ENCODE measurements at places on chromosomes 1 and 21.

- DNase-seq, result no peak
These were observed 176.2 kb downstream of the PCP4 start for GRCh38 chr21:40043423-40043822.

DNA sequence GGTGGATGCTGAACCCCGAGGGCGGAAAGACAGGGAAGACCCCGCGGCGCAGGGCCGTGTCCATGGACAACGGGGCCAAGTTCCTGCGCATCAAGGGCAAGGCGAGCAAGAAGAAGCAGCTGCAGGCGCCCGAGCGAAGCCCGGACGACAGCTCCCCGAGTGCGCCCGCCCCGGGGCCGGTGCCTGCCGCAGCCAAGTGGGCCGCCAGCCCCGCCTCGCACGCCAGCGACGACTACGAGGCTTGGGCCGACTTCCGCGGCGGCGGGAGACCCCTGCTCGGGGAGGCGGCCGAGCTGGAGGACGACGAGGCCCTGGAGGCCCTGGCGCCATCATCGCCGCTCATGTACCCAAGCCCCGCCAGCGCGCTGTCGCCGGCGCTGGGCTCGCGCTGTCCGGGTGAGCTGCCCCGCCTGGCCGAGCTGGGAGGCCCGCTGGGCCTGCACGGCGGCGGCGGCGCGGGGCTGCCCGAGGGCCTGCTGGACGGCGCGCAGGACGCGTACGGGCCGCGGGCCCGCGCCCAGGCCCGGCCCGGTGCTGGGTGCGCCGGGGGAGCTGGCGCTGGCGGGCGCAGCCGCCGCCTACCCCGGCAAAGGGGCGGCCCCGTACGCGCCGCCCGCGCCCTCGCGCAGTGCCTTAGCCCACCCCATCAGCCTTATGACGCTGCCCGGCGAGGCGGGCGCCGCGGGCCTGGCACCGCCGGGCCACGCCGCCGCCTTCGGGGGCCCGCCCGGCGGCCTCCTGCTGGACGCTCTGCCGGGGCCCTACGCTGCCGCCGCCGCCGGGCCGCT is 20.7 kb downstream of the FOXO6 start:
- DNase-seq, result peak; percentile 62

DNA sequence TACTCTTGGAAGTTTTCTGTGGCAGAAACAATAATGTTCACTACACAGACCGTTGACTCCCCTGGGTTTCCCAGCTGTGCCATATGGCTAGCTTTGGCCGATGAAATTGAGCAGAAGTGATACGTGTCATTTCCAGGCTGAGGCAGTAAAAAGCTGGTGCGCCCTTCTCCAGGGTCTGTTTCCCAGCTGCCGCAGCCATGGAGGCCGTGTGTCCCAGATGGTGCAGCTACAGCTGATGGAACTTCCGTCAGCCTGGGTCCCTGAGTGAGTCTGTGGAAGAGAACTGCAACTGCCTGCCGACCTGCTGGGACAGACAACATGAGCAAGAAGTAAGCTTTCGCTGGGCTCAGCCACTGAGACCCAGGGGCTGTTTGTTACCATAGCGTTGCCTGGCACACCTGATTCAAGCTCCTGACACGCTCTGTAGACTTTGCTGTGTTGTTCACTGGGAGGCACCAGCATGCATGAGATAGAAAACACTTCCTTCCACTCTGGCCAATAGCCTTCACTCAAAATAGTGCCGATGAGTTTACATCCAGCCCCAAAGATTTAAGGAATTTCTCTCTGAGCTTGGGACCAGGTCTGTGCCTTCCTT is 116.3 kb upstream of the SLC25A33 start:
- no peak for DNase-seq

GRCh38 chr1:26288311-26288941 is 8.5 kb downstream of the SH3BGRL3 start:
- peak; percentile 55 for DNase-seq

GRCh38 chr21:33685613-33686197 is 43.4 kb downstream of the ITSN1 start:
- no peak for DNase-seq

DNA sequence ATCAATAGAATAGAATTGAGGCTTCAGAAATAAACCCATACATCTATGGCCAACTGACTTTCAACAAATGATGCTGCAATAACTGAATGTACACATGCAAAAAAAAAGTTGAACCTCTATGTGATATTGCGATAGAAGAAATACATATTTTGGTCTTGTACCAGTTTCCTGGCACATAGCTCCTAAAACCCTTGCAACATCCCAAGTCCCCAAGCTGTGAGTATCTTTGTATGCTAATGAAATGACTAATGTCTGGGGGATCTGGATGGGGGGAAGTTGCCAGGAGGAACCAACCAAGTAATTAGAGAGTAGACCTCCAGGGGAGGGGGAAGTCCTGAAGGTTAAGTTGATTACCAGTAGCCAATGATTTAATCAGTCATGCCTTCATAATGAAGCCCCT is 24.4 kb downstream of the BLZF1 start:
- no peak for DNase-seq

DNA sequence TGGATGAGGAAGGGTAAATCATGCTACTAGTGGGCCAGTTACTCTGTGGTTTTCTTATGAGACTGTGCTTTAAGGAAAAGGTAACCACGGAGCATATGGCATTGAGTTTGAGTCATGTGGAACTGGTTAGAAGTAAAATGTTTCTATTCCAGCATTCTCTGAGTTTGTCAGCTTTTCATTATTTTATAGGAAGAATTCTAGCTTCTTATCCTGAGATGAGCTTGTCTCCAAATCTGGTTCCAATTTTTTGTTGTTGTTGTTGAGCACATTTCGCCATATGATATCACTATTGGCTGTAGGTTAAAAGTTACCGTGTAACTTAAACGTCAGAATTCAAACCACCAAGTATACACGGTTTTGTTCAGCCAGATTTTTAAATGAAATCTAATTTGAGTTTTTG is 69.9 kb downstream of the ATF6 start:
- no peak for DNase-seq

- no peak for DNase-seq
These were observed 158.2 kb downstream of the PBX1 start for GRCh38 chr1:164716992-164717703.

DNA sequence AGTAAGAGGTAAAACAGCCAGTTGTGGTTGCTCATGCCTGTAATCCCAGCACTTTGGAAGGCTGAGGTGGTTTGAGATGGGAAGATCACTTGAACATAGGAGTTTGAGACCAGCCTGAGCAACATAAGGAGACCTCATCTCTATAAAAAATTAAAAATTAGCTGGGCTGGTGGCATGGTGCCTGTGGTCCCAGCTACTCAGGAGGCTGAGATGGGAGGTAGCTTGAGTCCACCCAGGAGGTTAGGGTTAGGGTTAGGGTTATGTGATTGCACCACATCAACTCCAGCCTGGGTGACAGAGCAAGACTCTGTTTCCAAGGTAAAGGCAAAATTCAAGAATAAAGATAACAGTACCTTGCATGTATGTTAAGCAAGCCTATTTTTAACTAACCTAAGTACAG is 3.5 kb downstream of the SAMSN1 start:
- no peak for DNase-seq

DNA sequence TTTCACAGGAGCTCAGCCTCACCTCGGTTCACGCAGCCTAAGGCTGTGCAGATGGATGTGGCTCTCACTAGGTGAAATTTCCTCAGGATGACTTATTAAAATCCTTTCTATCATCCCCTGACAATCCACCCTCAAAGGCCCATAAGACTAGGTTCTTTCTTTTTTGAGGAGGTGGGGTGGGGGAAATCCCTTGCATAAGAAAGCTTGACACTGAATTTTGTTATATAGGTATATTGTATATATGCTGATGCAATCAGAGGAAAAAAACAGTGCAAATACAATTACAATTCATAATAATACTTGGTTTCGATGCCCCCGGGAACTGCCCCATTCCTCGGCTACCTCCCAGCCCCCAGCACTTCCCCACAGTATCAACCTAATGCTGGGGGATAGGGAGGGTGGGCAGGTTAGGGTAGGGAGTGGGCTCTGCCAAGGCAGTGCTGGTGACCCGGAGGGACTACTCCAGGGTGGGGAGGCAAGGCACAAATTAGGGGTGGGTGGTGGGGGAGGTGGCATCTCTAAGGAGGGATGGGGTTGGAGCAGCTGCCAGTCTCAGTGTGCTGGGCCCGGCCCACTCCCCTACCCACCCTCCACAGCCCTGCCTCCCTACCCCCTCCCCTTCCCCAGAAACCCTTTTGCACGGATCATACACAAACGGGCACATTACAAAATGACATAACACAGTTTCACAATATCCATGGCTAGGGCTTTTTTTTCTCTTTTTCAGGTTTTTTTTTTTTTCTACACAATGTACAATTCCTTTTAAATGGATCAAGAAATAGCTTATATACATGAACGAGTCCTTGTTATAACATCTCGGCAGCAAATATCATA is 30.9 kb downstream of the SLC27A3 start:
- no peak for DNase-seq

DNA sequence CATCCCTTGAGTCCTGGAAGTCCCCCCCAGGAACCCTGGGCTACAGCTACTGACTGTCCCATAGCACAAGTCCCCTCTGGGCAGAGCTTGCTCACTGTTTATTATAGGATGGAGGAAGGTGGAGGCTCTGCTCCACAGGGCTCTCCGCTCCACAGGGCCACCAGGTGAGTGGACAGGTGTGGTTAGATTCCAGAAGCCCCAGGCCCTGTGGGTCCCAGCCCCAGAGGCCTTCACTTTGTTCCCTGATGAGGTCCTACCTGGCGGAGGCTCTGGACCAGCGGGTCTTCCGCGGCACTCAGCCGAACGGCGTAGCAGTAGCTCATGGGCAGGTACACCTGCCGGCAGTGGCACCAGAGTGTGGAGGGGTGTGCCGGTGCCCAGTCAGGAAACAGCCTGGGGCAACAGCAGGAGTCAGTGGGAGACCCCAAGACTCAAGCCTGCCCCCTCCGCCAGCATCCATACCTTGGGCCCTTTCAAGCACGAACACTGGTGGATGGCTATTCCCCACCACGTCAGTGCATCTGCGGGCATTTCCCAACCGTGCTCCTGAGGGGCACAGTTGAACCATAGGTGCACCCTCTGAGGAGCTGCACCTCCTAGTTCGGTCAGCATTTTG is 12.3 kb downstream of the LSS start:
- no peak for DNase-seq

DNA sequence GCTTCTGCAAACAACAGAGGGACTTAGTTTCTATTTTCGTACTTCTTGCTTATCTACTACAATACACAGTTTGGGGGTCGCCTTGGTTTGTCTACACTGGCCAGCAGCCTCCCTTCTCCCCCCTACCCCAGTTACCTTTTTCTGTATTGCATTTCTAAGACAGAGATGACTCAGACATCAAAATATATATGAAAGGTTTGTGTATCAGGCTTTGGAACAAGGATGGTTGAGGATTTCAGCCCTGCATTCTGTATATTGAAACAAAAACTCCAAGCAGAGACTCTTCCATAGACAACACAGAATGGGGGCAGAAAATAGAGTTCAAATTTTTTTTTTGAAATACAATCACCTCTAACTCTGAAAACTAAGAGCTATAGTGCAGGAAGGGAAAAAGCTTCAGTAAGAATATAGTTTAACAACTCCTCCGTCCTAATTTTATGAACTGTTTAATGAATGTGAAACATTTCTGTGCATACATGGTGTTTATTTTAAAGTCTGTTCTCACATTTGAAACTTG is 1.9 kb downstream of the SAMD13 start:
- no peak for DNase-seq

DNA sequence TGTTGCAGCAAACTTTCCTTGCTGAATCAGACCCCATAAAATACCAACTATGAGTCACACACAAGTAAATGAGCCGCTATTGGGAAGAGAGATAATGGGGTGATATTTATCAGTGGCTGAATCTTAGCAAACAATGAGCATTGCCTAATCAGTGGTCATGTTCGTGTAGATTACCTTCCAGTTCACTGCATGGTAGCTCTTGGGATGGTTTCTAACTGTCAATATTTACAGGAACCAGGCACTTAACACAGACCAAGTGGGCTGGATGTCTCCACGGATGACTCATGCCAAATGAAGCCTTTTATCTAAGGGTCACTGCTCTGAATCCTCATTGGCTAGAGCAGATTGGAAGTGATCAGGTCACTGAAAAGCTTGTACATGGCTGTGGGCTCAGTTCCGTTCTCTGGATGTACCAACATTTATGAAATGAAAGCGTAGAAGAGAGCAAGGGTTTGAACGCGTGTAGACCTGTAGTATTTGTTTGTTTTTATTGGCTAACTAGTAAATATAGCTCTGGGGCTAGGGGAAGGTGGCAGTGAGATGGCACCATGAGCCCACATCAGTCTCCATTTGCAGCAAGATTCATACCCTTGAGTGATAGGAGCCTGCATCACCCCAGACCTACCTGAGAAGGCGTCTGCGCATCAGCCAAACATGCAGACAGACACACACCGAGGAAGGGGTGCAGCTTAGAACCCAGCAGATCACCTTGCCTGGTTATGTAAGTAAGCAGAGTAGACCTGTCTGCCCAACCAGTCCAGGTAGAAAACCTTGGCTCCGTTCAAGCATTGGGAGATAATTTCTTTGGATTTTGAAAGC is 153.3 kb downstream of the TOMM20 start:
- no peak for DNase-seq

DNA sequence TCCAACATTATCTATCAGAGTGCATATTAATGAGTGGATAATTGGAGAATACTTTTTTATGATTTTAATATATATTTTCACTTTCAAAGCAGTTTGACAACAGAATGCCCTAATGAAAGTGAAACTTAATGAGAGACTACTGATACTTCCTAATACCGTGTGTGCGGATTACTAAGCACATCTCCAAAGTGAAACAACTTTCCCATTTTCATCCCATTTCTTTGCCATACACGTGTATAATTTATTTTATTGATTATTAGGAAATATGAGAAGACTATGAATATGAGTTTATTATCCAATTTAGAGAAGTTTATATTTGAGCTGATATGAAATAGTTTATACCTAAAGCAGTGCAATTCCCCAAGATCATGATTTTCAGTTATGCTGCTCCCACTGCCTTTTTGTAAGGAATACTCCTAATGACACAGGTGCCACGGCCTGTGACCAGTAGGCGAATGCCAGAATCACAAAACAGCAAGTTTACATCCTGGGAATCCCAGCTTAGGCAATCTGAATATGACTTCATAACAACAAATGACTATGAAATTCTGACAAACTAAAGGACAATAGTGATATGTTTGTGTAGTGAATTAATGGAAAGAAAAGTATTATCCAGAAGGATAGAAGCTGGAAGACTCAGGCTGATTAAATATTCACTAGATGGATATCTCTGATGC is 202.9 kb downstream of the NCAM2 start:
- no peak for DNase-seq

DNA sequence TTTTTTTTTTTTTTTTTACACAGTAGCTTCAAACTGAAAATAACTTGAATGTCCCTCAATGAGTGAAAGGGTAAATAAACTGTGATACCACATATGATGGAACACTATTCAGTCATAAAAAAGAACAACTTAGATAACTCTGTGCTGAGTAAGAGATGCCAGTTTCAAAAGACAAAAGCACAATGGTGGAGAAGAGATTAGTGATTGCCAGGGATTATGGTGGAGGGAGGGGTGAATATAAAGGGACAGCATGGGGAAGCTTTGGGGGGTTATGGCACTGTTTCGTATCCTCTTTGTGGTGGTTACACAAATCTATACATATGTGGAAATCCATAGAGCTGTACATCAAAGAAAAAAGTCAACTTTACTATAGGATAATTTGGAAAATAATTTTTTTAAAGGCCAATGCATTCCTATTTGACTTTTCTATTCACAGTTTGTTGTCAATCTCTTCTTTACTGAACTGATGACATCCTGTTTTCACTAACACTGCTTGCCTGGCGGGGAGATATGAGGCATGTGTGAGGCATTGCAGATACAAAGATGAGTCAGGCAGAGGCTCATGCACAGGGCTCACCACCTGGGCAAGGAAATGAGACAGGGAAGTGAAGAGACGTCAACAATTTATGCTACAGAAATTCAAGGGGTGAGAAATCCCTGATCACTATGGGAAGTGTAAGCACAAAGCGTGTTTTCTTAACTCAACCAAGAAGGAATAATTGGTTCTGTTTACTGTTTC is 302.7 kb downstream of the DUSP10 start:
- no peak for DNase-seq
